ENCODE measurements at places on chromosomes 6 and 20.

DNA sequence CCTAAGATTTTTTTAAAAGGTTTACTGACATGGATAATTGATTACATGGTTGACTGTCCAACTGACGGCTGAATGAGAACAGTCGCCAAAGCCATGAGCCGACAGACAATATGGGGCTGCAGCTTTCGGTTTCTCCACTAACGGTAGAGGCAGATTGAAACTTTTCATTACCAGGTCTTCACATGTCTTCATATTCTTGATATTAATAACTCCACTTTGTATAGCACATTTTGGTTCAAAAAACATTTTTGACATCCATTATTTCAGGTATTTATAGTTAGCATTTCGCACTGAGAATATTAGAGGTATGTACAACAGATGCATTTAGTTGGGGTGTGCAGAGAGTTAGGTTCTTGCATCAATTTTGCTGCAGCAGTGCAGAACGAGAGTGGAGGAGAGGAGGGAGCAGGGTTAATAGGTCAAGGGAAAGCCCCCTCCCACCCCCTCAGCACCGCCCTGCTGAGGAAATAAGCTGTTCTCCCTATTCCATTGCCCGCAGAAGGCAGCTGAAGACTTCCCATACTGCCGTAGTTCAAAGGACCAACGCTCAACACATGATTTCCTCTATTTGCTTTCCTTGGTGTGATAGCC lies 73.6 kb upstream of the ADTRP start:
- no peak for DNase-seq

DNA sequence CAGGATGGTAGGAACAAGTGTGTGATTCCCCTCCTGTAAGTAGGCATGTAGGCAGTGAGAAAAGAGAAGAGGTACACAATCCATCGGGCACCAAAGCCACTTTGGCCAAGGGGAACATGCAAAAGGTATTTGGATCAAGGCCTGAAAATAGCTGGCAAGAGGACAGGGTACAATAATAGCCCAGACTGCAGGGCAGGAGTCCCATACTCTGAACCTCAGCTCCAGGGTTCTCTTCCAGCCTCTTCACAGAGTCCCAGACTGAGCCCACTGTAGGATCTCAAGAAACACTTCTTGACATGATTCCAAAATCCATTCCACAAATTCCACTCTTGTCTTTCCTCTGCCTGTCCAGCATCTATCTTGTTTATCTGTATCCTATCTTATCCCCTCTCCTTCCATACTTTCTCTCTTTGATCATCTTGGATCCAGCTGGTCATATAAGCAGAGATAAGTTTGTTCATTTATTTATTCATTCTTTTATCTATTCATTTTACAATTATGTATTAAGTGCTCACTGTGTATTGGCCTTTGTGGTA lies 19.7 kb downstream of the ACSS2 start:
- DNase-seq = no peak

DNA sequence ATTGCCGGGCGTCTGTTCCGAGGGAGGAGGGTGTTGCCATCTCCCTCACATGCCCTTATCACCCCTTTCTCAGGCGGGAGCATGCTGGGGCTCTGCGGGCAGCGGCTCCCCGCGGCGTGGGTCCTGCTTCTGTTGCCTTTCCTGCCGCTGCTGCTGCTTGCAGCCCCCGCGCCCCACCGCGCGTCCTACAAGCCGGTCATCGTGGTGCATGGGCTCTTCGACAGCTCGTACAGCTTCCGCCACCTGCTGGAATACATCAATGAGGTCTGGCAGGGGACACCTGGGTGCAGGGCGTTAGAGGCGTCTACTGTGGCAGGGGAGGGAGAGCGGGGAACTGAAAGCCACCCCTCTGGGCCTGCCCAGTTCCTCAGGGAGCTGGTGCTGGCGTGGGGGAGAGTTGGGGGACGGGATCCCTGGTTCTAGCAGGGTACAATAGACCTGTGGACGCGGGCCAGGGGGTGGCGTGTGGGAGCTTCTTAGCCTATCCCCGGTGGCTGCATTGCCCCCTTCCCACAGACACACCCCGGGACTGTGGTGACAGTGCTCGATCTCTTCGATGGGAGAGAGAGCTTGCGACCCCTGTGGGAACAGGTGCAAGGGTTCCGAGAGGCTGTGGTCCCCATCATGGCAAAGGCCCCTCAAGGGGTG lies 697 bp downstream of the PPT2 start:
- DNase-seq = peak; percentile 71

GRCh38 chr6:107290491-107290890 lies 168.9 kb downstream of the PDSS2 start:
- no peak for DNase-seq

GRCh38 chr6:21220271-21220987 lies 373.1 kb upstream of the SOX4 start:
- no peak for DNase-seq

- no peak for DNase-seq
Observed at GRCh38 chr6:52887910-52888524, 21.5 kb downstream of the GSTA3 start.

DNA sequence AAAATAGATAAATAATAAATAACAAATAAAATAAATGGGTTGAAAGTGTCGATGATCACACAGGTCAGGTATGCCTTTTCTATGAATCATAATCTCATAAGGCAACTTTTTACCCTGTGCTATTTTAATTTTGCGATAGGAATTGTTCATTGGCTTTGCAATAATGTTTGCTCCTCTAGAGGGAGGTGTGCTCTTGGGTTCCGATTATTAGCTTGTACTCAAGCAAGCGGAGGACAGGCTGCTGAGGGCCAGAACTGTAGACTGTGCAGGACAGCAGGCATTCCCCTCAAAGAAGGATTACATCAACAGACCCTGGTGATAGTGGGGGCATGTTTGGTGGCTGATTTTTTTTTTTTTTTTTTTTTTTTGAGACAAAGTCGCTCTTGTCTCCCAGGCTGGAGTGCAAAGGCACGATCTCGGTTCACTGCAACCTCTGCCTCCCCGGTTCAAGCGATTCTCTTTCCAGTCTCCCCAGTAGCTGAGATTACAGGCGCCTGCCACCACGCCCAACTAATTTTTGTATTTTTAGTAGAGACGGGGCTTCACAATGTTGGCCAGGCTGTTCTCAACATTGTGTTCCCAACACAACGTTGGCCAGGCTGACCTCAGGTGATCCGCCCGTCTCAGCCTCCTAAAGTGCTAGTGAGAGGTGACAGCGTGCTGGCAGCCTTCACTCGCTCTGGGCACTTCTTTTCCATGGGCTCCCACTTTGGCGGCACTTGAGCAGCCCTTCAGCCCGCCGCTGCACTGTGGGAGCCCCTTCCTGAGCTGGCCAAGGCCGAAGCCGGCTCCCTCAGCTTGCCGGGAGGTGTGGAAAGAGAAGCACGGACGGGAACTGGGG lies 35.6 kb downstream of the RIOK1 start:
- peak; percentile 67 for DNase-seq

DNA sequence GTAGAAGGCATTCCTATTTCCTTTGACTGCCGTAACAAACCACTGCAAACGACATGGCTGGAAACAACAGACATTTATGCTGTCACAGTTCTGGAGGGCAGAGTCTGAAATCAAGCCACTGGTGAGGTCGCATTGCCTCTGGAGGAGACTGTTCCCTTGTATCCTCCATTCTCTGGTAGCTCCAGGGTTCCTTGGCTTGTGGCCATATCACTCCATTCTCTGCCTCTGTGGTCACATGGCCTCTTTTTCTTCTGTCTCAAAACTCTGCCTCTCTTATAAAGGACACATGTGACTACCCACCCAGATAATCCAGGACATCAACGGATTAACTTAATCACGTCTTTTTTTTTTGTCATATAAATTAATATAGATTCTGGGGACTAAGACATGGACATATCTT lies 84.4 kb downstream of the LYRM2 start:
- DNase-seq = no peak

GRCh38 chr6:12105271-12105670 lies 93.2 kb downstream of the HIVEP1 start:
- DNase-seq = no peak

DNA sequence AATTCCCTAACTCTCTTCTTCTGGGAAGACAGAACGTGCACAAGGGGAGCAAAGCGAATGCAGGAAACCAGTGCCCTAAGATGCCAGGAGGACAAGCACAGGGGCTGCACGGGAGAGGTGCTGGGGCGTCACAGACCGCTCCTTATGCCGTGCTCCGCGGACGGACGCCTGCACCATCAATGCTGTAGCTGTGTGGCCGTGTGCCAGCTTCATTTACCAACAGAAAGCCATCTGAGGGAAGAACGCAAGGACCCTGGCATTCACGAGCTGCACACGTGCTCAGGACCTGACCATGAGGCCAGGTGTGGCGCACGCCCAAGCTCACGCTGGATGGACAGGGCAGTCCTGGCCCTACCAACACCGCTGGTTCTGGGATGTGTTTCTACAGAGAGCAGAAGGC lies 35.4 kb downstream of the WDR27 start:
- DNase-seq = no peak

DNA sequence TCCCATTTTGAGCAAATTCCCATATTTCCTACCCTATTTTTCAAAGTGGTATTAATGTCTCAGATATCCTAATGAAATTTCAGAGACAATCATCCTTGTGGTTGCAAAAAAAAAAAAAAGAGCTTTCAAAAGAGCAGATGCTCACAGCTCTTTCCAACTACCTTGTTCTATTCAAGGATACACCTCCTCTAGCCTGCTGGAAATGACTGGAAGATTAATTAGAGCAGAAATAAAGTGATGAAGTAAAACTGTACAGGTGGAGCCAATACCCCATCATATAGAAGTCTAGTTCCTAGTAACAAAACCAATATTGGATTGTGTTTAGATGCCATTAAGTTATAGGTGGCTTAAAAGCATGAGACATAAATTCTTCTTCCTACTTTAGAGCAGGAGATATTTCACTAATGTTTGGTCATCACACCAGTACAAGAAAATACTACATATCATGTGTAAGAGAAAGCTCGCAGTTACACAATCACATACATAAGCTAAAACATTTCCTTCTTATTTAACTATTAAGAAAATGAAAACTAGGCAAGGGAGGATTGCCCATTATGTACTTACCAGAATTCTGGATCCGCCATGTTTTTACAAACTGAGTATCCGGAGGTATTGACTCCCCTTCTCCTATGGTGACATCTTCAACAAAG lies 42.4 kb downstream of the ILRUN start:
- DNase-seq = no peak

GRCh38 chr20:1391640-1392442 lies 1.0 kb downstream of the FKBP1A start:
- no peak for DNase-seq

GRCh38 chr20:17793986-17794385 lies 94.2 kb downstream of the BANF2 start:
- no peak for DNase-seq

- no peak for DNase-seq
Observed at GRCh38 chr6:165663736-165664558, 906 bp upstream of the PDE10A start.

DNA sequence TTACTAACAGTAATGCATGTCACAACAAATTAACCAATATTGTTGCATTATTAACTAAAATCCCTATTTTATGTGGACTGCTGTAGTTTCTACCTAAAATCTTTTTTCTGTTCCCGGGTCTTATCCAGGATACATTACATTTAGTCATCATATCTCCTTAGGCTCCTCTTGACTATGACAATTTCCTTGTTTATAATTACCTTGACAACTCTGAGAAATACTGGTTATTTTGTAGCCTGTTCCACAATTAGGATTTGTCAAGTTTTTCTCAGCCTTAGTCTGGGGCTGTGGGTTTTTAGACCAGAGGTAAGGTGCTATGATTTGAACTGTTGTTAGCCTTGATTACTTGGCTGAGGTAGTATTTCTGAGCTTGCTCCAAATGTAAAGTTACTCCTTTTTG lies 3.7 kb downstream of the FBXO5 start:
- no peak for DNase-seq

DNA sequence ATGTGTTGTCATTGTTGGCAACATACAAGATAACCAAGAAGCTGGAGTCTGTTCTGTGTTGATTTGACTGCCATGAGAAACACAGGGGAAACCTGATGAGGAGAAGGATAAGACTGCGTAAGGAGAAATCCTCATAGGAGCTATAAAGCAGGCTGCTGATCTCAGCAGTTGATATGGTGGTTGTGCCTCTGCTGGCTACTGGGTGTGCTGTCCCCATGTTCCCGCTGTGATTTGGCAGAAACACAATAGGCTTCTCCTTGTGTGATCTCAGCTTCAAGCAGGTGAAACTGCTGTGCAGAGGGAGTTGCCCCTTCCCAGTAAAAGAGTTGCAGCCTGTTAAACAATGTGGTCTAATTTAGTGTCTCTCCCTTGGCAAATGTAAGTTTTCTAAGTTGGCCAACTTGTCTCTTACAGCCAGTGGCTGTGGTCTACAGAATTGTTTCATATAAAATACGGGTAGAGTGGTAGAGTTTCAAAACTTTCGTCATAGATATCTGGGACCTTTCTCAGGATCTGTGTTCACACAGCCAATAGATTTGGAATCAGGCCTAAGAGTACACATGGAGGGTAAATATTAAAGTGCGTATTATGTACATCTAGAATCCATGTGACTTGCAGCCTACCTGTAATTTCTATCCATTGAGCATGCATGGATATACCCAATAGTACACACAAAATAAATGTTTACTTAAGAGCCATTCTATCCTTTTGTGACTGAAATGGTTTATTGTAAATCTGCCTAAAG lies 78.4 kb downstream of the RNF144B start:
- no peak for DNase-seq

GRCh38 chr6:45537539-45537938 lies 159.8 kb upstream of the SUPT3H start:
- DNase-seq = no peak
